ENCODE measurements at places on chromosomes 13 and 19. TPM values are rescaled to one million over a fixed set of nuclear protein-coding genes. Genes with fewer than 3 reads are reported as not detected.

Gene PNMA8B
- total RNA-seq, result 0.05 TPM

Gene KLK3
- total RNA-seq, result not detected

Gene ZNF845
- total RNA-seq, result 9.9 TPM

Gene KCNN1
- not detected for total RNA-seq

Gene CCNA1
- total RNA-seq, result 3.5 TPM

Gene LYPD3
- 1.0 TPM for total RNA-seq
